ENCODE measurements at places on chromosomes 5 and 9.

GRCh38 chr5:37723162-37723961 is 116.5 kb downstream of the GDNF start:
- DNase-seq = no peak

- DNase-seq = no peak
Observed at GRCh38 chr9:13587571-13587970, 308.1 kb upstream of the MPDZ start.

DNA sequence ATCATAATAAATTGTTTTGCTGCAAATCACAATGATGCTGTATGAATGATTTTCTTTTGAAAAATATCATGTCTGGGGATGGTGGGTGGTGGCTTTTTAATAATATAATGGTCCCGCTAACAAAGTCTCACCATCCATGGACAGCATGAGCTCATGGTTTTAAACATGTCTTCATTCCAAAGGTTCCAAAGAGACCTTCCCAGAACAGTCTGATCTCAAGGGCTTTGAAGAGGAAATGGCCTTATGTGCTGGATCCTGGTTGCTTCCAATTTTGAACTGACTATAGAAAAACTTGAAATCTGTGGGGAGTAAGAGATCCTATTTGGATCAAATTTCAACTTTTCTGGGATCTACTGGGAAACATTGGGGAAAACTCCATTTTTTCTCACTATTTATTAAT is 121.8 kb downstream of the ADAMTS12 start:
- no peak for DNase-seq

DNA sequence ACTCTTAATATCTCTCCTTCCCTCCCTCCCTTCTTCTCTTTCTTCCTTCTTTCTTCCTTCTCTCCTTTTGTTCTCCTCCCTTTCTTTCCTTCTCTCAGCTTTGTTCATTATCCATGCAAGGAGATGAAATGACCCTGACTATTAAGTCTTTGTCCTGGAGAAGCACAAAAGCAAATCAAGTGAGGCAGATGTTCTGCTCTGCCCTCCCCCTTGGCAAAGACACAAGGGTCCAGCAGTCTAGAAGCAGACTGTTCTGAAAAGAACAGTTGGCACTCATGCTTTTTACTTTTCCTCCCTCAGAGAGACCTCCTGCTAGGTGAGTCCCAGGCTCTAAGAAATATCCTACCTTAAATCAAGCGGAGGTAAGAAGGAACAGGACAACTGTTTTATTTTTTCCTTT is 1067.6 kb upstream of the DMAC1 start:
- no peak for DNase-seq

DNA sequence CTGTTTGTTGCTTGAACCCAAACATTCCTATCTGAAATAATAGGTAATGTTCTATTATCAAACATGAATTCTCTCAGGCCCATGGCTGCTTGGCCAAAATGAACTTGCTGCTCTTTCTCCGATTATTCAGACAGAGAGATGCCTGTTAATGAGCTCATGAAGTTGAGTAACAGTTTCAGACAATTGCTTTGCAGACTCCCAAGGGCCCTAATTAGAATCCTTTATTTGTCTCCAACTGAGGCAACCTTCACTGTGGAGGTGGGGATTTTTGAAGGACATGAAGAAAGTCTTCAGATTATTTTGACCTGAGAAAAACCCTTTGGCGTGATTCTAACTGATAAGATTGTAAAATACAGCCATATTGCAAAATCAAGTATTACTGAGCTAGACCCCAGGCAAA is 466.7 kb downstream of the NFIB start:
- no peak for DNase-seq

DNA sequence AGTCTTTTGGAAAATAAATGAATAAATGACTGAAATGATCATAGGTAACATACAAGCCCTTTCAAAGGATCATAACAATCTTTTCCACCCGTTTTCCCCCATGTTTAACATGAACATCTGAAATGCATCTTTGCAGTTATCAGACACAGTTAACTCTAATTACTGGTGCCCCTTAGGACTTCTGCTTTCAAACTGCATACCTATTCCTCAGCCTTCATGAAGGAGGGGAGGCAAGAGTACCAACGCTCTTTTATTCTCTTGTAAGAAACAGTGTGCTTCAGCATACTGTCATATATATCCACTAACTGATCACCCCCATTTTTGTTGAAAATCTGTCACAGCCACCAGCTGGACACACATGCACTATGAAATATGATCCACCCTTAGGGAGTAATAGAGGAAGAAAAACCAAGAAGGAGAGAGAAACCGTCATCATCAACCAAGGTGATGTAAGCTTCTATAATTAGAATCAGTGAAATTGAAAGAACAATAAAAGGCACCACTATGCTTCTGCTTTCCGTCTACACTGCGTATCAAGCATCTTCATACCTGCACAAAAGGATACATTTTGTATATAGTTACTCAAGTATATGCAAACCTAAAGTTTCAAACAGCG is 98.7 kb downstream of the RAPGEF6 start:
- DNase-seq = peak; percentile 43

GRCh38 chr5:77957931-77958521 is 181.9 kb upstream of the TBCA start:
- no peak for DNase-seq

GRCh38 chr9:12956261-12956660 is 181.4 kb downstream of the LURAP1L start:
- DNase-seq = no peak

DNA sequence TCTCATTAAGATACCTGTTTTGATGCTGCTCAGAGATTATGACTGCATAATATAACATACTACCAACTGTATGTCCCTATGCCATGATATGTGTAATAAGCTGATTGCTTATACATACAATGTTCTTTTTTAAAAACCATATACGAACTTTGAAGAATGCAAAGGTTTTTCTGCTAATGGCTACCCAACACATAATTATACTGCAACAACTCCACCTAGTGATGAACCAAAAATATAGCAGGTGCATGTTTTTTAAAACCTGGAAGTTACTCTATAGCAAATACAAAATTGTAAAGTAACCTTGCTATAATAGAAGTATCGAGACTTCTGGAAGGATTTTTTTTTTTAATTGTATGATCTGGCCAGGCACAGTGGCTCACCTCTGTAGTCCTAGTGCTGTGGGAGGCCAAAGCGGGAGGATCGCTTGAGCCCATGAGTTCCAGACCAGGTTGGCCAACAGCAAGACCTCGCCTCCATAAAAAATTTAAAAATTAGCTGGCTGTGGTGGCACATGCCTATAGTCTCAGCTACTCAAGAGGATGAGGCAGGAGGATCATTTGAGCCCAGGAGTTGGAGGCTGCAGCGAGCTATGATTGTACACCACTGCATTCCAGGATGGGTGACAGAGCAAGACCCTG is 49.1 kb downstream of the HOMER1 start:
- no peak for DNase-seq

DNA sequence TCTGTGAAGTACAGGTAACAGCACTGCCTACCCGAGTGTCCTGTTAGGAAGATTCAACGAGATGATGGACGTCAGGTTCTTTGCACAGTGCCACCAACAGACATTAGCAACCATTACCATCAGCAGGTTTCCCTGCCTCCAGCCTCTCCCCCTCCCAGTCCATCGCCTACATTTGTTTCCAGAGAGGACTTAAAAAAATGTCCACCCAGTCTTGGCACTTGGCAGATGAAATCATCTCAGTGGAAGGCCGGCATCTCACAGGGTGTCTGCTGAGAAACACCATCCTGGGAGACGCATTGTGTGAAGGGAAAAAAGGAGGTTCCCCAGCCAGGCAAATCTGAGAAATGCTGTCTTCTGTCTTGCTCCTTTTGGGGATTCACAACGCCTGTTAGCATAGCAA is 58.2 kb downstream of the CRB2 start:
- DNase-seq = no peak

Data from GM06990 (cell line).